CD4-positive, alpha-beta T cell treated with Interleukin-15 for 1 hour (primary cell): ENCODE measurements at places on chromosomes 11 and 22.

- no peak for DNase-seq
Measured at GRCh38 chr11:130151196-130151595, 8.4 kb upstream of the ST14 start.

GRCh38 chr22:20249797-20250354, 18.2 kb downstream of the RTN4R start:
- no peak for DNase-seq

GRCh38 chr11:34928960-34929680, 12.7 kb downstream of the PDHX start:
- no peak for DNase-seq

GRCh38 chr11:45150301-45150700, 3.9 kb downstream of the PRDM11 start:
- no peak for DNase-seq

DNA sequence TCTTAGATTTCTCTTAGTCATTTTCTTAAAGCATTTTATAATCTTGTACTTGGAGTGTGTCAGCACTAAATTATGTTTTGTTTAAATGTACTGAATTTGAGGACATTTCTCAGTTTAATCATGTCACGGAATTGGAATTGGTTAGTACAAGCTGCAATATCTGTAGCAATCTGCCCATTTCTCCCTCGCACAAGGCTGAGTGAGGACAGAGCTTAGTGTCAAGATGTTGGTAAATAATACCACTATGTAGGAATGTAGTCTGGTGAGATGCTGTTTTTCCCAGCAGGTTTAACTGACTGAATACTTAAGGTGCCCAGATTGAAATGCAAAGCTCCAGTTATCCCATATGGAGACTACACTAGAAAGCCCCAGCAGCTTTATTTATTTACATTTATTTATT, 30.6 kb downstream of the SREBF2 start:
- no peak for DNase-seq
